ENCODE measurements at places on chromosomes 3 and 15.

DNA sequence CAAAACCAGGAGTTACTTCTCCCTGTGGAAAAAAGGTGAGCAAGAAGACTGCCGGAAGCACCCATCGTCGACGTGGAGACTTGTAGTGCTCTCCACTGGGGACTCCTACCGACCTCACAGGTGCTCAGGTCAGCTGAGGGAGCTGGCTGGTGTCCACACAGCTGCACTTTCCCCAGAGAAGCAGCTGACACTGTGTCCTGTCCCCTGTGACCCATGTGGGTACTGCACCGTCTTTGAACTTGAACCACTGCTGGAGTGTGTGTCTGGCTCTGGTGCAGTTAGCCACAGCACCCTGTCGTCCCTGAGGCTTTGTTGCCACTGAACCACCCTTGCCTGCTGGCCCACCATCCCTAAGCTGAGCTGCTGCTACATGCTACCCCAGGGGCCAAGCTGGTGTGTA lies 270.8 kb downstream of the CACNA2D3 start:
- DNase-seq = no peak

DNA sequence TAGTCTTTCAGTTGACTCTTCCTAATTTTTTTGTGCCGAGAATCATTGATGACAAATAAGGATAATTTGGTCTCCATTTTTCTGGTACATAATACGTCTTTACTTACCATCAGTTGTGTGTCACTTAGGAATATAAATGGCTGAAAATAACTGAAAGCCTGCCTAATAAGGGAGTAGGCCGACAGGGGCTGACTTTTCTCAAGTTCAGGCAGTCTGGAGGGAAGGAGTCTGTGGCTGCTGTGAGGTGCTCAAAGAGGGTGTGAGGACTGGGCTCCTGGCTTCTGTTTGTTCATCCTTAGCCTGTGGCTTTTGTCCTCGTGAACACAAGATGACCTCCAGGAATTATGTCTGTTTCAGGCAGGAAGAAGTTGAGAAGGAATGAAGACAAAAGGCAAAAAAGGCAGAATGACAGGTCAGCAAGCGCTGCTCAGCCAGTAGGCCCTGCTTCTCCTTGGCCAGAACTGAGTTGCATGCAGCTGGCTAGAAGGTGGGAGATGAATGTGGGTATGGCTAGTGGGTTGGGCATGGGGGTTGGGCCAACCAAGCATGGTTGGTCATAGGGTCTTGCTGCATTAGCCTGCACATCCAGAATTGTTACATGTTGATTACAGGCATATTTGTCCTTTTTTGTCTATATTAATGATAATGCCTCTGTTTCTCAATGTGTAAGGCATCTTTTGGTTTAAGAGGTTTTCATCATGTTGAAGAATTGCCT lies 29.2 kb downstream of the IGF1R start:
- DNase-seq = no peak

- DNase-seq = no peak
Measured at GRCh38 chr3:36784138-36784635, 19.8 kb upstream of the DCLK3 start.

GRCh38 chr3:71903936-71904335 lies 119.0 kb upstream of the PROK2 start:
- no peak for DNase-seq

DNA sequence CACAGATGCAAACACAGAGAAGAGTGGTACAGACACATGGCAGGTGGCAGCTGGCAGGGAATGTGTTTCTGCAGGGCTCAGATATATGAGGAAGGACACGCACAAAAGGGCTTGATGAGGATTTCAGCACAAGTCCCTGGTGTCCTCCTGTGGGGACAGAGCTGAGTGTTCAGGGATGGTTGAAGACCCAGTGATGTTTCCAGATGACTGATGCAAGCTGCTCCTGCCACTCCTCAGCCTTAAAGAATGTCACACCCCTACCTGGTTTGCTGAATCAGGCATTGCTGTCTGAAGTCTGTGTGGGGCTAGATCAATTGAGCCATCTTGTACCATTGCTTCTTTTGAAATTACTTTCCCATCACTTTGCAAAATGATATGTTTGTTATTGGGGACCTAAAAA lies 40.2 kb downstream of the TNFAIP8L3 start:
- DNase-seq = no peak

- DNase-seq = no peak
Measured at GRCh38 chr3:184343200-184343876, 5.9 kb downstream of the FAM131A start.

GRCh38 chr3:146037697-146038096 lies 123.3 kb downstream of the PLOD2 start:
- no peak for DNase-seq

DNA sequence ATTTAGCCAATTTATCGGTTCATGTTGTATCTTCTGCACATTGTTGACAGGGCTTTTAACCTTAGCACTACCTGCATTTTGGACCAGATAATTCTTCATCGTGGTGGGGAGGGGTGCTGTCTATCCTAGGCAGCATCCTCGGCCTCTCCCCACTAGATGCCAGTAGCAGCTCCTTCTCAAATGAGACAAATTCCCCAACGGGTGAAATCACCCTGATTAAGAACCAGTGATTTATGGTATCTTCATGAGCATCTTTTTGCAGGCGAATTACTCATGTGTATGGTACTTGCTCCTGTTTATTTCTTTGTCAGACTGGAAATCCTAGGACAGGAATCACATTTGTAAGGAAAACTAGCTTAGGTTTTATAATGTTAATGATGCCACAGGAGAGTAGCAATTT lies 68.0 kb downstream of the C3orf70 start:
- no peak for DNase-seq

GRCh38 chr15:41915255-41915994 lies 21.6 kb upstream of the SPTBN5 start:
- no peak for DNase-seq

DNA sequence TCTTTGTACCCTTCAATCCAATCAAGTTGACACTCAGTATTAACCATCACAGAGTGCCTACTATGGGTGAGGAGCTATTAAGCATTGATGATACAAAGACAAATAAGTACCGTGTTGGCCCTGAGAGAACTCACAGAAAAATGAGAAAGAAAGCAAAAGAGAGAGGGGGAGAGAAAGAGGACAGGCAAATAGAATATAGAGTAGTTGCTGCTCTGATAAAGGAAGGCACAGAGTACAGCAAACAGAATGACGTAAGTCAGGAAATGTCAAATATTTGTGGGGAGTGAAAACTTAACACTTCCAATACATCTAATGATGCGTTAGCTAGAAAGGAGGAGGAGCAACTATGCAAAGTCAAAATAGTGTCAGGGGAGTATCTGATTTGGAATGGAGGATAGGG lies 320.6 kb upstream of the KCNH8 start:
- no peak for DNase-seq

- no peak for DNase-seq
Measured at GRCh38 chr15:36883713-36884517, 216.4 kb downstream of the MEIS2 start.

- no peak for DNase-seq
Measured at GRCh38 chr3:70871909-70872656, 559.6 kb upstream of the MDFIC2 start.

GRCh38 chr3:115617591-115617990 lies 5.7 kb upstream of the GAP43 start:
- no peak for DNase-seq

DNA sequence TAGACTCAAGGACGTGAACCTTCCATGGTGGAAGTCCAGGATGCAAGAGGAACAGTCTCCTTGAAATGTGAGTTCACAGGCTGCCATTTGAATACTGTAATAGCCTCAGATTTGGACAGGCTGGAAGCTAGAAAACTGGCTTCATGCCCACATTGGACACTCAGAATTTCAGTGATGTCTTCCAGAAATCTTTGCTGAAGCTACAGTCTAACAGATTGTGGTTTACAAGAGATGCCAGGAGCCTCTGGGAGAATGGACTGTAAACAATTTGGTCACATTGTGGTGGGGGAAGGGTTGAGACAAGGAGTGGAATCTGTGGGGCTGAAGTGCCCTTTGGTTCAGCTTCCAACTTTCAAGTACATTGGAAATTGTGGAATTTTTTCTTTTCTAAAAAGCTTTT lies 252.0 kb upstream of the PROK2 start:
- DNase-seq = no peak

DNA sequence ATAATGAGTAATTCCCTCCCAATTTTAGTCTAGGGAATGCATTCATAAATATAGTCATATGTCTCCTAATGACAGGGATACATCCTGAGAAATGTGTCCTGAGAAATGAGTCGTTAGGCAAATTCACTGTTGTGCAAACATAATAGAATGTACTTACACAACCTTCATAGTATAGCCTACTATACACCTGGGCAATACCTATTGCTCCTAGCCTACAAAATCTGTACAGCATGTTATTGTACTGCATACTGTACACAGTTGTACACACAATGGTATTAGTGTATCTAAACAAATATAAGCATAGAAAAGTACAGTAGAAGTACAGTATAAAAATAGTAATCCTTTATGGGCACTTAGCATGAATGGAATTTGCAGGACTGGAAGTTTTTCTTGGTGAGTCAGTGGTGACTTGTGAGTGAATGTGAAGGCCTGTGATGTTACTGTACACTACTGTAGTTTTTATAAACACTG lies 6.6 kb downstream of the DTWD1 start:
- DNase-seq = no peak

GRCh38 chr3:49415931-49416601 lies 3.8 kb downstream of the TCTA start:
- no peak for DNase-seq

- DNase-seq = no peak
Measured at GRCh38 chr15:66943456-66944095, 121.8 kb upstream of the SMAD3 start.

GRCh38 chr3:29183346-29184087 lies 97.4 kb upstream of the RBMS3 start:
- no peak for DNase-seq

- DNase-seq = no peak
Measured at GRCh38 chr3:124845406-124845805, 41.8 kb downstream of the ITGB5 start.

DNA sequence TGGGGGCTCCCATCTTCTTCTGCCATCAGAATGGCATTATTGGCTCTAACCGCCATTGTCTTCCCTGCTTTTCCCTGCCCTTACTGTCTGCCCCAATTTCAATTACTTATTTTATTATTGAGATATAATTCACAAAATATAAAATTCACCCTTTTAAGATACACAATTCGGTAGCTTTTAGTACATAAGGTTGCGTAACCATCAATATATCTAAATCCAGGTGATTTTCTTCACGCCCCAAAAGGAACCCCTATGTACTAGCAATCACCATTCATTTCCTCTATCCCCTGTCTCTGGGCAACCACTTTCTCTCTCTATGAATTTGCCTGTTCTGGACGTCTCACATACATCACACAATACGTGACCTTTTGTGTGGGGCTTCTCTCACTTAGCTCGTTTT lies 18.0 kb downstream of the RBP2 start:
- no peak for DNase-seq

DNA sequence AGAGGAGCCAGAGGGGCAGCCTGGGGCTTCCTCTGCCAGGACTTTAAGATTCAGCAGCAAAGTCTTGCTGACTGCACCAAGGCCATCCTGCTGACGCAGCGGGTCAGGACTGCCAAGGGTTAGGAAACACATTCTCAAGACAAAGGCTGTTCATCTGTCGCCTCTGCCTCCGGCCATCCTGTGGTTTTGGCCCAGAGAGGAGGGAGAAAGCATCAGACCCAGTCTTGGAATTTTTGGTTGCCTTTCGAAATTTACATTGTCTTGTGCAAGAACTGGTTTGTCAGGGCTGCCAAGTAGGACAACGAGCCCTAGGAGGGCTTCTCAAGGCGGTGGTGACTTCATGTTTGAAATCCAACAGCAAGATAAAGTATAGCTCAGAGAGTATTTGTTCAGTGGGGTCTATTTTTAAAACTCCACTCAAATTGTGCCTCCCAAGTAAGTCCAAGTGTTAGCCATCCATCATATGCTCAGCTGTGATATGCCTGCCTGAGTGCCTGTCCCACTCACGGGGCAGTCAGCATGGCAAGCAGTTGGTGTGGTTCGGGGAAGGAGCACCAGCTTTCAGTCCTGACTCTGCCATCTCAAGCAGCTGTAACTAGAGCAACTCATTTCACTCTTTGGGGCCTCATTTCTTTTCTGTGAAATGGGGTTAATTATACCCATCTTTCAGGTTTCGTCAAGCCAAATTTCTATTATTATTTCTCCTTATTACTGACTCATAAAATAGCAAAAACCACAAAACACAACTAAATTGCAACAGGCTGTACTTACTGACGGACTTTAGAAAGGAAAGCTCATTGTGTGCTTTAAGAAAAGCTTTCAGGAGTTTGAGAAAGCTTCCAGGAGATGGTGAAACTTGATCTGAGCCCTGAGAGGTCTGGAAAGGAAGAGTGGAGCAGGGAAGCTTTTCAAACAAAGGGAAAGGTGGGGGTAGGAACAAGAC lies 42.4 kb upstream of the RHO start:
- DNase-seq = no peak

- no peak for DNase-seq
Measured at GRCh38 chr3:38636464-38636863, 13.0 kb downstream of the SCN5A start.

GRCh38 chr3:930866-931265 lies 162.0 kb upstream of the CNTN6 start:
- no peak for DNase-seq

DNA sequence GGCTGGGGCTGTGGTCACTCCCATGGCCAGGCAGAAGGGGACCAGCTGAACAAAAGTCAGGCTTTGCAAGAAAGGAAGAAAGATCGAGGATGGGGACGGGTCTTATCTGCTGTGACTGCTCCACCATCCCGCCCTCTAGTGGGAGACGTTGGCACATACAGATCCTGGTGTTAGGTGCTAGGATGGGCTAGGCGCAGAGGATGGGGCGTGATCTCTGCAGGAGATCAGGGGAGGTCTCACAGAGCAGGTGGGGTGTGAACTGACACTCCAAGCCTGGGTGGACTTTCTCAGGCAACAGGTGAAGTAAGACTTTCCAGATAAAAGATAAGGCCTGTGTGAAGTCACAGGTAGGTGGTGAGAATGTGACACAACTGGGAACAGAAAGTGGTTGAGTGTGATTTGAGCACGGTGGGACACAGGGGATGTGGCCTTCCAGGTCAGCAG lies 141.9 kb upstream of the SMAD3 start:
- DNase-seq = no peak

GRCh38 chr15:44738340-44738984 lies 2.1 kb downstream of the TRIM69 start:
- no peak for DNase-seq

- no peak for DNase-seq
Measured at GRCh38 chr3:195103623-195104022, 167.3 kb downstream of the XXYLT1 start.

DNA sequence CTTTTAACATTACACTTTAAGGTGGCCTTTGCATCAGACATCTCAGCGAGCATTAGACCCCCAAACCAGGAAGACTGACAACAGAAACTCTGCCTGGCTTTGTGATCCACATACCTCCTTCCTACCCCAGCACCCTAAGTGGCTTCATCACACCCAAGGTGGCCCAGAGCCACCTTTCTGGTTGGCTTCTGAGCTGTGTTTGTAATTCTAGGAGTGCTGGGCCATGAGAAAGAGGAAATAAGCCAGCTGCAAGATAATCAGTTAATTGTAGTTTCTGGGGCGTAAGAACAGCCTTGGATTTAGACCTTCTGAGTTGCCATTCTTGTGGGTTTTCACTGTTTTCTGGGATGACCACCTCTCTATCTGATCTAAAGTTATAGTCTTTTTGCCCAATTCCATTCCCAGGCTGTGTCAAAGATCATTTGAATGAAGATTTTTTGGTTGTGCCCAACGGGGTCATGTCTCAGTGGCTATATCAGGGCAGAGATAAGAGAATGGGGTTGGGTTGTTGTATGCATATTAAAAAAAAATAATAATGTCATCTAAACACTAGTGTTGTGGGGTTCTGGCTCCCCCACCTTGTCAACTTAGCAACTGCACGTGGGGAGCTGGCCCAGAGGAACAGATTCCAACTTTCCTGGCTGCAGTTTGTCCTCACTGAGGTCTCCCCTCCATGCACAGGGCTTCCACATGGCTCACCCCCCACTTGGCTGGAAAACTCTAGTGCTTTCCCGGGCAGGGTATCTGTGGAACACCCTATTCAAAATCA lies 234.8 kb upstream of the WNT5A start:
- no peak for DNase-seq
